Fibroblast of skin of right quadriceps (primary cell): ENCODE measurements at places on chromosomes 7 and 10.

DNA sequence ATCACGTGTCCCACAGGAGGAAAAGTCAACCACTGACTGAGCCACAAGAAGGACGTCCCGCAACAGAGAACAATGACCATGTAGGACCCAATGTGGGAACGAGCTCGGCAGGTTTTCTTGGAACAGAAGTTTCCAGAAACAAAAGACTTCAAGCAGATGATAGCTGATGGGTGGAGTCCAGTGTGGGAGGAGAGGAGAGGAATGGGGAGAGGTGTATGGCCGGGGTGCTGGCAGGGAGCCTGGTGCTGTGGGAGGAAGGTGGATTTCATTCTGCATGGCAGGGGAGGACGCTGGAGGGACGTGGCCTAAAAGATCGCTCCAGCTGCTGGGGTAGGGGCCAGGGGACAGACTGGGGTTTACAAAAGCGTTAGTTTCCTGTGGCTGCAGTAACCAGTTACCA, 48.5 kb upstream of the LMTK2 start:
- no peak for DNase-seq

DNA sequence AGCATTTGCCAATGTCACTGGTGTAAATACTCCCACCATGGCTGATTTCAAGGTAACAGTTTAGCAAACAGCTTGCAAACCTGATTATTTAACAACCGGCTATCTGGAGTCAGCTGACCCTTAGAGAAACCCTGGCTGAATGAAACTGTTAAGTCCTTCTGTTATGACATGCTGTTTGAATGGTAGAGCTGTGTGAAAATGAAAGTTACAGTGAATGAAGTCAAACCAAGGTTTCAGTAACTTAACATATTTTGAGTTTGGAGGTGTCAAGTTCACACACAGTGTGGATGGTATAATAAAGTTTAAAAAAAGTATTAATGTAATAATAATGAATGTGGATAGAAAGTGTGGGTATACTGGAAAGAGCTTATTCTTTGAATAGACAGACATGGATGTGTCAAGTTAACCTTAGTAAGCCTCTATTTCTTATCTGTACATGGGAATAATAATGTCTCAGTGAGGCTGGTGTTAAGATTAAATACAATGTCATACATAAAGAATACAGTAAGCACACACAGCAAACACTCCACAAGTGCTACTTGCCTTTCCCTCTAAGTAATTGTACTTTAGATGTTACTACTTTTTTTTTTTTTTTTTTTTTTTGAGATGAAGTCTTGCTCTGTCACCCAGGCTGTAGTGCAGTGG, 150.4 kb downstream of the TAX1BP1 start:
- DNase-seq = no peak

DNA sequence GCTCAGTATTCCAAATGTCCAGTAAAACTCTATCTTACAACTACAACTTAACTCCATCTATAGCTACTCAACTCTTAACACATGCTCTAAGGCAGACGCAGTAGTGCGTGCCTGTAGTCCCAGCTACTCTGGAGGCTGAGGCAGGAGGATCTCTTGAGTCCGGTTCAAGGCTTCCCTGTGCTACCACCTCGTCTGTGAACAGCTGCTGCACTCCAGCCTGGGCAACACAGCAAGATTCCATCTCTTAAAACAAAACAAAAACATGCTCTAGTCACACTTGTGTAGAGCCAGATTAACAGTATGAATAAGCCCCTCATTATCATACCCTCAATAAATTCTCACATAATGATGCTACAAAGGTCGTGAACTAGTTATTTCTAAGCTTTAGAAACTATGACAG, 3.6 kb downstream of the BAZ1B start:
- DNase-seq = no peak

GRCh38 chr10:48973065-48973464, 33.4 kb upstream of the LRRC18 start:
- no peak for DNase-seq

DNA sequence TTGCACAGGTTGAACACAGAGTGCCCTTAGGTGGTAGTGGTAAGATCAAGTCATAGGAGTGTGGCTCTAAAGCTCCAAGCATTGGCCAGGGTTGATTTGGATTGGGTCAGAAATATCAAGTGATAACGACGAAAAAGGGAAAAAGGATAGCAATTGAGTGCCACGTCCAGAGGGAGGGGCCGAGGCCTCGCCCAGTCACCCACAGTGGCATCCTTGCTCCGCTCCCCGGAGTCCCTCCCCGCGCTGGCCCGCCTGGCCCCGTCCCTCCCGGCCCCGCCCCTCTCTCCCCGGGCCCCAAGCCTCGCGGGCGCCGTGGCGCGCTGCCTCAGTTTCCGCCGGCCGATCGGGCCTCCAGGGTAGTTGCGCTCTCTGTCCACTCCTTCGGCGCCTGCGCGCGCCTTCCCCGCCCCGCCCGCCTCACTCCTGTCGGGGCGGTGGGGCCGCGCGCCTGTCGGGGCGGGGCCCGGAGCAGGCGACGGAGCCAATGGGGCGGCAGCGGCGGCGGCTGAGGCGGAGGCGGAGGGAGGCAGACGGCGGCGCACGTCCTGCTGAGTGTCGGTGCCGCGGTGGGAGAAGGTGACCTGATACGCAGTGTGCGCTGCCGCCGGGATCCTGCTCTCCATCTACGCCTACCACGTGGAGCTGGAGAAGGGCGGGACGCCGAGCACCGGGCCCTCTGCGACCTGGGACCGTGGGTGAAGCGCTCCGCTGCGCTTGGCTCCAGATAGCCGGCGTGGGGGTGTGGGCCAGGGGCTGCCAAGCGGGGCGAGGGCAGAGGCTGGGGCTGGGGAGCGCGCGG, 209.1 kb upstream of the ZNF722 start:
- DNase-seq = no peak

DNA sequence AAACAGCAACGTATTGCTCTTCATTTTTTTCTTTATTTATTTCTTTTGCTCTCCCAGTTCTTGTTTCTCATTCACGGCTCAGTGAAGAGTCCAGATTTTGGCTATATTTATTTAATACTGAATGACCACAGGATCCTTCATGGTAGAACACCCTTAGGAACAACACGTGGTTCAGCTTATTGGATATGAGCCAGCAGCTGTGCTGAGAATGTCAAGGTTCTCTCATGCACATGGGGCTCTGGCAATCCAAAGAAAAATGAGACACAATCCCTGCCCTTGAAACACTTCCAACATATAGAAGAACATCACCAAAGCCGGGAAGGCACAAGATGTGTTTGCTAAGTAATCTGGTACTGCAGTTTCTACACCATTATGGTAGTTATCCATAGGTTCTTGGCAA, 852.9 kb downstream of the SORCS1 start:
- DNase-seq = no peak

GRCh38 chr7:72335561-72336381, 76.4 kb downstream of the CALN1 start:
- DNase-seq = no peak

GRCh38 chr7:155471718-155472117, 13.8 kb downstream of the EN2 start:
- DNase-seq = no peak
